Stimulated activated CD4-positive, alpha-beta T cell treated with anti-CD3 and anti-CD28 coated beads, Interleukin-15, amount 100 ng/mL, for 24 hours (primary cell): ENCODE measurements at places on chromosomes 7 and 10.

DNA sequence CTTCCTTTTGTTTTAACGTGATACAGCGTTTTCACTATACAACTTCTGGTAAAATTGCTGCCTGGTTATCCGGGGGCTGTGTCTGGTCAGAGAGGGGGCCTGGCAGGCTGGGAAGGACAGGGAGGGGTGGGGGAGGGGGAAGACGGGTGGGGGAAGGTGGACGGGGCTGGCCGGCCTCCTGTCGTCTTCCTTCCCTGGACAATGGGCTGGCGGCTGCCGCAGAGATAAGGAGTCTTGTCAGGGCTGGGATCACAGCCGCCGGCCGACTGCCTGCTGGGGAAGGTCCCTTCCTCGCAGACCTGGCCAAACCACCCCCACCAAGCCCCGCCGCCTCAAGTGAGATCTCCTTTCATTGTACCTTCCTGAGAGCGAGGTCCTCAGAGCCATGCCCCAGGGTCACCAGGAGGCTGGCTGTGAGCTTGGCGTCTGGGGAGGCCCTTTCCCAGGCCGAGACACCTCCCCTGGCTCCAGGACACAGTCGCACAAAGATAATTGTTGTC is 151.2 kb upstream of the TNRC18 start:
- no peak for DNase-seq

GRCh38 chr10:6218692-6219493 is 16.2 kb downstream of the PFKFB3 start:
- DNase-seq, result no peak

GRCh38 chr10:6254201-6254600 is 51.5 kb downstream of the PFKFB3 start:
- no peak for DNase-seq

DNA sequence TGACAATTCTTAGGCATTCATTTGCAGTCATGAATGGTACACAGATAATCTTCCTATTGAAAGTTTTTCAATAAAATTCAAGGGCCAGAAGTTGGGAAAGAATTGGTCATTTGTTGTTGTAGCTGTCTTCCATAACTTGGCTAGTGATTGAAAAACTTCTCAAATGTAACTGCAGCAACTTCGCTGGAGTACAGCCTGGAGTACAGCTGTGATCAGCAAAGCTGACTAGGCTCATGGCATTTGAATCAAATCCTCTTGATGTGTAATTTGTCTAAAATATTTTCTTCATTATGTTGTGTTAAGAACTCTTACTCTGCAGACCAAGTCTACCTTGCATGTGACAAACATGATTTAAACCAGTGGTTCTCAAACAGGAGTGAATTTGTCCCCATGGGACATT is 226.5 kb upstream of the STEAP1 start:
- no peak for DNase-seq

DNA sequence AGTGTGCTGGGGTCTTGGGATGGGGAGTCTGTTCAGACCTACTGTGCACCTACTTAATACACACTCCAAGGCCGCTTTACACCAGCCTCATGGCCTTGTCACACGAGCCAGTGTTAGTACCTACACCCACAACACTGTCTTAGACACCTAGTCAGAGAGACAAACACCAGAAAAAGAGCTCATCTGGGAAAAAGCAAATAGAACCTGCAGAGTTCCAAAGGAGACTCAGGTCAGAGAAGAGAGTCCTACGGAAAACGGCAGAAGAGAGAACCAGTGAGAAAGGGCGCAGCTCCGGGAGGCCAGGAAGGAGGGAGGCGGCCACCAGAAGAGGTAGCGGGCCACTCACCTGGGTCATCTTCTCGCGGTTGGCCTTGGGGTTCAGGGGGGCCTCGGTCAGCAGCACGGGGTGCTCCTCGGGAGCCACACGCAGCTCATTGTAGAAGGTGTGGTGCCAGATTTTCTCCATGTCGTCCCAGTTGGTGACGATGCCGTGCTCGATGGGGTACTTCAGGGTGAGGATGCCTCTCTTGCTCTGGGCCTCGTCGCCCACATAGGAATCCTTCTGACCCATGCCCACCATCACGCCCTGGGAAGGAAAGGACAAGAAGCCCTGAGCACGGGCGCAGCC is 105.3 kb upstream of the TNRC18 start:
- DNase-seq, result no peak

GRCh38 chr7:42154173-42154572 is 82.8 kb downstream of the GLI3 start:
- DNase-seq, result no peak

- DNase-seq, result no peak
Measured at GRCh38 chr10:127279334-127279774, 83.0 kb upstream of the INSYN2A start.
